ENCODE measurements at places on chromosomes 13 and 19.
A peak's percentile ranks its signal among the peaks of the same experiment; 100 is the strongest.

DNA sequence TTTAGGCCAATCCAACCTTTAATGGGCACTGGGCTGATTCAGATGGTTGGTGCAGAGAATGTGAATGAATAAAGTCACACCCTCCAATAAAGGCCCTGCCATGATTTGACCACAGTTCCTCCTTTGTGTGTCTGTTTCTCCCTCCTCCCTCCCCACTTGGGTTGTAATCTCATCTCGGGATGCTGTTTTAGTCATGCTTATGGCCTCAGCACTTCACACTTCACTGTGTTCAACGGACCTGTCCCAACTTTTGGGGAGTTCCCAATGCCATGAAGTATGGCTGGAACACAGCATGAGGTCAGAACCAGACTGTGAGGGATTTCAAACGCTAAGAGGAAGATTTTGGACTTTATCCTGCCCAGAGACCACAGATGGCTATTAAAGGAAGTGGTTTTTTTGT is 5.6 kb upstream of the RAB8A start:
- no peak for DNase-seq

DNA sequence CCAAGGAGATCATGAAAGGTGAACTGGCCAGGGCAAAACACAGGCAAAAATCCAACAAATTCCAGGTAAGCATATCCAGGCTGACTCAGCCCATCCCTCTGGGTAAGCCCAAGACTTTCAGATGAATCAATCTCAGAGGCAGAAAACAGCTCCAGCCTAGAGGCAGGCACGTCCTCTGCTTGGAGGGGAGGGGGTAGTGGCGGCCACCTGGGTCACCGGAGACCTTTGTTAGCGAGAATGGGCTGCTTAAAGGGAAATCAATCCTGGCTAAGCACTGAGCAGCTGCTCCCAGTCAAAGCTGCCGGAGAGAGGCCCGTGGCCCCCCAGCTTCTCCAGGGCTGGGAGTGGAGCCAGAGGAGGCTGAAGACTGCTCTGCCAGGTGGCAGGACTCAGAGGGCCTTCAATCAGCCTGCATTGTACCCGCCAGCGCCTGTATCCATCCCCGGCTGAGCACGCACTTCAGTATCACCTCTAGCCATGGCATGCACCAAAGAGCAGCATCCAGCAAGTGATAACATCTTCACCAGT is 48.2 kb downstream of the PIN1 start:
- no peak for DNase-seq

DNA sequence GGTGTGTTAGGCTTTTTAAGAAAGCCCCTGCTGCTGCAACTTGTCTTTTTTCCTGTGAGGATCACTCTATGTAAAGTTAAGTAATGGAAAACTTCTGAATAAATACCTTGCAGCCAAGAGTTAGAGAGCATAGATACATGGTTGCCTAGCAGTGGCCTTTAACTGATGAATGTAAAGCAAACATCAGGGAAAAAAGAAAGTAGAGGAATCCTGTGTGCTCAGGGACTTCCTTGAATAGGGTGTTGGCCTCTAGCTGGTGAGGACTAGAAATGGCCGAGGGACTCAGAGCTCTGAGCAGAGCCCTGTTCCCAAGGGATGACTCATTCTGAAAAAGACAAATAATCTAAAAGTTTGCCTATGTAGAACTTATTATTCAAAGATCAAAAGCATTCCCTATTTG is 135.7 kb downstream of the MIPEP start:
- no peak for DNase-seq

GRCh38 chr19:31900991-31901390 is 444.4 kb upstream of the ZNF507 start:
- DNase-seq = no peak

- no peak for DNase-seq
Observed at GRCh38 chr13:53494406-53494805, 465.8 kb downstream of the OLFM4 start.

DNA sequence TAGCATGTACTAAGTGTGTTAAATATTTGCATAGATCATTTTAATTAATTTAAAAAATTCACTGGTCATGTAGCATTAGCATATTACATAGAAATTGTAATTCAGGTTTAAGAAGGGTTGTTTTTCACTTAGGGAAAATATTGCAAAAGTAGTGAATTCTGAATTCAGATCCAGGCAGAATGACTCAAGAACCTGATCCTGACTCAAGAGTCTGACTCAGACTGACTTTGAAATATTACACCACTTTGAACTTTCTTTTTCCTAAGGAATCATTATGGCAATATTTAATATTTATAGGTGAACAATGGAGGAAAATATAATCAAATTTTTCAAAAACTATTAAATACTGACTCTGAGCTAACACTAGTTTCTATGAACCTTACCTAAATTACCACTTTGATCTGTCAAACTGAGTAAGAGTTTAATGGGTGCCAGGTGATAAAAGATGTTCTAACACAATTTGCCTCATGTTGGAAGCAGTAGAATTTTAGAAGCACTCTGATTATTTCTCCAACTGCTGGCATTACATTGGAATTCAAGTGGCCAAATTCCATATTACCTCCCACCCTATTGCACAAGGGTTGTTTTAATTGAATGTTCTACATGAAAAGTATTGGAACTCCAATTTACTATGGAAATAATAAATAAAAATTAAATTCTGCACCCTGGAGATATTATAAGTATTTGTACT is 261.6 kb downstream of the SLITRK1 start:
- DNase-seq = no peak

GRCh38 chr19:32313569-32314265 is 31.7 kb upstream of the ZNF507 start:
- DNase-seq = no peak

DNA sequence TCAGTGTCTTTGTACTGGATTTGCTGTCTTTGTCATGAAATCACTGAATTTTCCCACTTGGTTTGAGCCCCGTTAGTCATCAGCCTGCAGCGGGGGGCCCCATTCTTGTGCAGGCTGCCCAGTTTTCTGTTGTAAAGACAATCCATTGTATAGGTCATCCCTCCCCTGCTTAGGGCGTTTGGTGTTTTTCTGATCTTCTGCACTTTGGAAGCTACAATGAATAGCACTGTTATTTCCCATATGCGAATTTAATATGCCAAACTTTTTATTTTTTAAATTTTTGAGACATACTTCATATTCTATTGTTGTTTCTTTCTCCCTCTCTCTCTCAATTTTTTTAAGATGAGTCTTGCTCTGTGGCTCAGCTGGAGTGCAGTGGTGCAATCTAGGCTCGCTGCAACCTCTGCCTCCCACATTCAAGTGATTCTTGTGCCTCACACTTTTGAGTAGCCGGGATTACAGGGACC is 9.0 kb downstream of the SLC27A1 start:
- DNase-seq = no peak

- DNase-seq = peak; percentile 38
Observed at GRCh38 chr13:112510002-112510780, 77.8 kb downstream of the TUBGCP3 start.

DNA sequence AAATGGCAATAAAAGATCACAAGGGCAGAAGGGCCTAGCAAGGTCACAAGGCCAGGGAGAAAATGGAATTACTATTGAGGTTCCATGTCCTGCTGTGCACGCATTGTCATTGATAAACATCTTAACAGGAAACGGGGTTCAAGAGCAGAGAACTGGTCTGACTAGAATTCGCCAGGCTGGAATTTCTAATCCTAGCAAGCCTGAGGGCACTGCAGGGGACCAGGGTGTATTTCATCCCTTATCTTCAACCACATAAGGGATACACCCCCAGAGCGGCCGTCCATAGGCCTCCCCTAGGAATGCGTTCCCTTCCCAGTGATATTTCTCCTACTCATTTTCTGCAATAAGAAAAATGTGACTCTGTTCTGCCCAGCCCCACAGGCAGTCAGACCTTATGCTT is 19.5 kb downstream of the ERICH4 start:
- no peak for DNase-seq

- DNase-seq = no peak
Observed at GRCh38 chr13:63042686-63043085, 1627.0 kb upstream of the PCDH20 start.

GRCh38 chr13:73808318-73808717 is 325.9 kb downstream of the KLF12 start:
- no peak for DNase-seq

- DNase-seq = no peak
Observed at GRCh38 chr13:106505295-106505694, 30.2 kb downstream of the EFNB2 start.

- no peak for DNase-seq
Observed at GRCh38 chr19:57905258-57905657, 11.1 kb downstream of the ZNF417 start.

GRCh38 chr19:2239173-2239572 is 2.5 kb downstream of the SF3A2 start:
- no peak for DNase-seq

- DNase-seq = no peak
Observed at GRCh38 chr13:60590800-60591747, 194.1 kb downstream of the TDRD3 start.

DNA sequence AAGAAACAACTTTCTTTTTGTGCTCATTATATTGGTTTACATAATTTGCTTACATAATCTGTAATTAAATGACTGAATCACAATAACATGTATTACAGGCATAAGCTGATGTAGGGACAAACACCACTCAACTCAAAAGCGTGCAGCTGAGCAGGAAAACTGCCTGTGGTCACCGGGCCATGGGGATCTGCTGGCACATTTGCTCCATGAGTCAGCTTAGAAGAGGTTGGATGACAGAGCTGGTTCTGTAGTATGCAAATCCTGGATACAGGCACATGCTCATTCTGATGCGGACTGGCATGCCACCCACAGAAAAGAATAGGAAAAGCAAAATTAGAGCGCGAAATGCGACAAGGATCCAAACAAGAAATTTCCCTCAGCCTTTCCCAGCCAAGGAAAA is 128.6 kb downstream of the USP12 start:
- no peak for DNase-seq

DNA sequence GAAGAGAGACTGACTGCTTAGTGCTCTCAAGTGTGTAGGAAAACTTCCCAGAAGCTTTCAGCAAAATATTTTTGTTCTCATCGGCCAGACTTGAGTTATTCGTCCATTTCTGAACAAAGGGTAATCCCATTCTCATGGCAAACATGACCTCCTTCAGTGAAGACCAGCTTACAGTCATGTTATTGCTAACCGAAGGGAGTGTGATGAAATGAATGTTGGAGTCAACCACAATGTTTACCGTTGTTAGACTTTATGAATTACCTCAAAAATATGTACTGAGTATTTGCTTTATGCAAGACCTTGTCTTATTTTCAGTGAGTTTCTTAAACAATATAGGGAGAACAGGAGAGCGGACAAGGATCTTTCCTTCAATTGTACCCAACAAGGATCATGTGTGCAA is 228.6 kb downstream of the LMO7 start:
- no peak for DNase-seq

DNA sequence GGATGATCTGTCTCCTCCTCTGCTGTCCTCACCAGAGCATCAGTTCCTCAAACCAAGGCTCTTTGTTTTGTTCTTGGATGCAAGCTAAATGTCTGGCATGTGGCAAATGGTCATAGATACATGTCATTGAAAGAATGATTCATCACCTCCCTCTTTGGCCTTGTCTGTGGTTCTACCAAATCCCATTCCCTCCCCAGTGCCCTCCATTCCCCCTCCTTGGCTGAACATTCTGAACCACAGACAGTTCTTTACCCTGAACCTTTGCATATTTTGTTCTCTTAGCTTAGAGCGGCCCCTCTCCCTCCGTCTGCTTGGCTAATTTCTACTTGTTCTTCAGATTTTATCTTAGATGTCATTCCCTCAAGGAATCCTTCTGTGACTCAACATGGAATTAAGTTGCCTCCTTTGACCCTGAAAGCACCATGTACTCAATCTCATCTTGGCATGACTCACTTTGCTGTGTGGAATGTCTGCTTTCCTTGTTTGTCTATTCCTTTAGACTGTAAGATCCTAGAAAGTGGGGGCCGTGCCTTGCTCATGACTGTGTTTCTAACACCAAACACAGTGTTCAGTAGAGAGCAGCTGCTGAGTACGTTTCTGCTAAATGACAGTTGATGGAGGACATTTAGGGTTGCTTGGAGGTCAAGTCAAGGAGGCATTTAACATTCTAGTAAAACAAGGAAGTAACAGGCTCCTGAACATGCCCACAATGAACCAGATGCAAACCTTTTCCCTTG is 8.1 kb downstream of the ALOX5AP start:
- DNase-seq = no peak

- DNase-seq = no peak
Observed at GRCh38 chr19:4368128-4368820, 24.9 kb downstream of the MPND start.

DNA sequence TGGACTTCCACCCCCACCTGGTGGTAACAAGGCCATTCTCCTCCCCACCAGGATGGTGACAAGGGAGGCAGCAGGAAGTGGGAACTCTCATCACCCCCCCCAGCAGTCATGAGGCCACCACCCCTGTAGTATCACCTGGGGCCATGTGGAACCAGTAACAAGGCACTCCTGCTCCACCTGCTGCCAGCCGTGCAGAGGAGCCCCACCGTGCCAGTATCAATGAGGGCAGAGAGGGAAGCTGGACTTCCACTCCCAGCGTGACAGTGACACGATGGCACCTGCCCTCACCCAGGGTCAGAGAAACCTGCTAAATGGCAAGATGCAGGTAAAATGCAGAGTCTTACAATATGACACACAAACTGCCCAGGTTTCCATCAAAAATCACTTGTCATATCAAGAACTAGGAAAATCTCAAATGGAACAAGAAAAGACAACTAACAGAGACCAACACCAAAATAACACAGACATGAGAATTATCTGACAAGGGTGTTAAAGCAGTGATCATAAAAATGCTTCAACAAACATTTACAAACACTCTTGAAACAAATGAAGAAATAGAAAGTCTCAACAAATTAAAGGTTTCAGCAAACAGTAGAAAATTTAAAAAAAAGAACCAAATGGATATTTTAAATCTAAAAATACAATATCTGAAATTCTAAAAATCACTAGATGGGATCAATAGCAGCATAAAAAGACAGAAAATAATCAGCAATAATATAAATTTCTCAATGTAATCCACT is 9.1 kb upstream of the SPACA7 start:
- DNase-seq = no peak

DNA sequence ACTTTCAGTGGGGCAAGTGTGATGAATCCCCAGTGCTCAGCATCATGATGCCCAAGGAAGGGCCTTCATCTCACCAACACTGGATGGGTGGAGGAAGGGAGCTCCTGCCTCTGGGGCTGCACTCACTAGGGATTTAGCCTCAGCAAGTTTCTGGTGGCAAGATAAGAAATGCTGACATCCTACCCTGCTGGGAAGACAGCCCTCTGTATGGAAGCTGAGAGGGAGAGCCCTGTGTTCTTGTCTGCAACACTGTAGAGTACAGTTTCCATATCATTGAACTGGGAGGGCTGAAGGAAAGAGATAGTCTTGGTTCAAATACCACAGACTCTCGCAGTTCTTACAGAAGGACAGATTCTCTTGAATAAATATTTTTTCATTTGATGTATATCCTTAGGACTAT is 7.3 kb upstream of the ZNF460 start:
- no peak for DNase-seq
